T-helper 17 cell (primary cell): ENCODE measurements at places on chromosomes 5 and 9. TPM values are rescaled to one million over a fixed set of nuclear protein-coding genes. Genes with fewer than 3 reads are reported as not detected.
A peak's percentile ranks its signal among the peaks of the same experiment; 100 is the strongest.

- no peaks in the 10 kb centered on the region for H3K36me3 ChIP-seq
- no peak overlapping the region for H3K4me3 ChIP-seq
- H3K4me1 ChIP-seq: no peaks in the 10 kb centered on the region
- DNase-seq: no peak
- H3K27me3 ChIP-seq: peaks cover 14% of the 10 kb centered on the region
Measured at GRCh38 chr5:38226091-38226490, 32.3 kb upstream of the EGFLAM start.

- peaks cover 11% of the 10 kb centered on the region for H3K4me1 ChIP-seq
- peaks cover 30% of the 10 kb centered on the region for H3K27me3 ChIP-seq
- peak overlapping the region; percentile 56 for H3K27ac ChIP-seq
- H3K36me3 ChIP-seq: no peaks in the 10 kb centered on the region
- no peak overlapping the region for H3K4me3 ChIP-seq
- no peak for DNase-seq
Measured at GRCh38 chr5:151662805-151663204, 23.9 kb downstream of the SPARC start.

DNA sequence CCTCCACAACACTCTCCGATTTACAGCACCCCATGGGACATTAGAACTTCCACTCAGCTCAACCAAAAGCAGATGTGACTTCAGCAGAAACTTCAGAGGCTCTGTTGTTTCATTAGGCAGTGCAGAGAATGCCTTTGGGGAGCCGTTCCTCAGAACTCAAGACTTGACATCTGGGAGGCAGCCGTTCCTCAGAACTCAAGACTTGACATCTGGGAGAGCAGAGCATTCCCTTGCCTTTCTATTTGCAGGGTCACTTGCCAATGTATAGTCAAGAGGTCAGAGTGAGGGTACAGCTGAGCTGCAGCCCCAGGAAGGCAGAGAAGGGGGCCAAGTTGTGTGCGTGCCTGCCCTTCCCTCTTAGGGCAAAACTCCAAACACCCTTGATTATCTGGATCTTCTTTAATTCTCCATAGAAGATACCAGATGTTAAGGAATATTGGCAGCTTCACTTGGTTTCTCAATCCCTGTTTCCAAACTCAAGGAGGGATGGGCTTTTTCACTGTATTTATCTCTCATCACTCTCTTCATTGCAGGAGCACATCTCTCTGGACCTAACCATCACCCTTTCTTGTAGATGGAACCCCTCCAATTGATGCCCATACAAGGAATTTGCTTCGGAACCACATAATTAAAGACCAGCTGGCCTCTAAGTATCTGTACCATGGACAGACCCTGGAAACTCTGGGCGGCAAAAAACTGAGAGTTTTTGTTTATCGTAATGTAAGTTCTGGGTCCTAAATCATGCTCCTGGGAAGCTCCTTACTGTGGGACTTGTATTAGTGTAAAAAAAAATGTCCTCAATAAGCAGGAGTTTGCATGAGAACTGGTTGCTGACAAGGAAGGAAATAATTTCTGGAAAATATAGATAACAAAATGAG is 25.6 kb downstream of the TGFBI start:
- H3K4me1 ChIP-seq: peaks cover 5% of the 10 kb centered on the region
- peaks cover 7% of the 10 kb centered on the region for H3K27me3 ChIP-seq
- H3K36me3 ChIP-seq: no peaks in the 10 kb centered on the region
- DNase-seq: no peak
- H3K4me3 ChIP-seq: no peak overlapping the region
- no peak overlapping the region for H3K27ac ChIP-seq

- H3K27me3 ChIP-seq: peaks cover 9% of the 10 kb centered on the region
- no peak for DNase-seq
Measured at GRCh38 chr5:124511791-124512190, 234.6 kb downstream of the ZNF608 start.

DNA sequence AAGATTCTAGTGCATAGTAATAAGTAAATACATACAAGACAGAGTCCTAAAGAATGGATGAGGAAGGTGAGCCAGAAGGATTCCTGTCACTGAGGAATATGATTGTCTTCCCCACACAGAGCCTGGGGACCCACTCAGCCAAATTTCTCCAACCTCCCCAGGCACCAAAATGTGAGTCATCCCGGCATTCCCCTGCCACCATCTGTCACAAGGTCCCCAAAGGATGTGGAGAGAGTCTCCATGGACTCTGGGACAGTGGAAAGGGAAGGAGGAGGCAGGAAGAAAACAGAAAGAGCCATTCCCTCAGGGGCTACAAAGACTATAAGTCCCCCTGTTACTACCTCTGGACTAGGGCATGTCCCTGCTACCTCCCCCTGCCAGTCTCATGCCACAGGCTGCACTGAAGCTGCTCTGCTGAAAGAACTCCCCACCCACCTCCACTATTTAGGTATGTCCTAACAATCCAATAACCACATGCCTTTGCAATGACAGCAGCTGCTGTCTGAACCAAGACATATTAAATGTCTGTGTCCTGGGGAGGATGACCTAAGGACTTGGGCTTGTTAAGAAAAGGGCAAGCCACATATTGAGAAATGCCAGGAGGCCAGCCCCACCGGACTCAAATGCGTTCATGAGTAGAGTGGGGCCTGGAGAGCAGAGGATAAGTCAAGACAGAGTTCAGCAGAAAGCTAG is 10.7 kb upstream of the OR5C1 start:
- no peaks in the 10 kb centered on the region for H3K36me3 ChIP-seq
- H3K4me1 ChIP-seq: peaks cover under 1% of the 10 kb centered on the region
- H3K4me3 ChIP-seq: no peak overlapping the region
- H3K27me3 ChIP-seq: peaks cover 6% of the 10 kb centered on the region

DNA sequence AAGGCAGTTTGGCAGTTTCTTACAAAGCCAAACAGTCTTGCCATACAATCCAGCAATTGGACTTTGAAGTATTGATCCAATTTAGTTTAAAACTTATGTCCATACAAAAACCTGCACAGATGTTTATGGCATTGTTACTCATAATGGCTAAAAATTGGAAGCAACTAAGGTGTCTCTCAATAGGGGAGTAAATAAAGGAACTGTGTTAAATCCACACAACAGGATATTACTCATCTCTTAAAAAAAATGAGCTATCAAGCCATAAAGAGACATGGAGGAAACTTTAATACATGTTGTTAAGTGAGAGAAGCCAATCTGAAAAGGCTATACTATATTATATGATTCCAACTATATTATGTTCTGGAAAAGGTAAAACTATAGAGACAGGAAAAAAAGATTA is 313.6 kb upstream of the CD180 start:
- no peak overlapping the region for H3K27ac ChIP-seq
- no peaks in the 10 kb centered on the region for H3K27me3 ChIP-seq
- H3K4me3 ChIP-seq: no peak overlapping the region
- DNase-seq: no peak
- H3K4me1 ChIP-seq: peaks cover 14% of the 10 kb centered on the region
- peaks cover 4% of the 10 kb centered on the region for H3K36me3 ChIP-seq

GRCh38 chr9:133250741-133251170 is 24.2 kb downstream of the ABO start:
- no peaks in the 10 kb centered on the region for H3K36me3 ChIP-seq
- H3K27me3 ChIP-seq: peaks cover 35% of the 10 kb centered on the region
- H3K4me3 ChIP-seq: no peak overlapping the region

The LRRC70 gene
- total RNA-seq: 6.1 TPM

The TMEM161B gene
- total RNA-seq: 26.1 TPM

The CRB2 gene
- not detected for total RNA-seq
